GM12891 (cell line): ENCODE measurements at places on chromosomes 11 and 22.

GRCh38 chr22:23268877-23269276 is 88.6 kb downstream of the BCR start:
- DNase-seq = peak; percentile 71

DNA sequence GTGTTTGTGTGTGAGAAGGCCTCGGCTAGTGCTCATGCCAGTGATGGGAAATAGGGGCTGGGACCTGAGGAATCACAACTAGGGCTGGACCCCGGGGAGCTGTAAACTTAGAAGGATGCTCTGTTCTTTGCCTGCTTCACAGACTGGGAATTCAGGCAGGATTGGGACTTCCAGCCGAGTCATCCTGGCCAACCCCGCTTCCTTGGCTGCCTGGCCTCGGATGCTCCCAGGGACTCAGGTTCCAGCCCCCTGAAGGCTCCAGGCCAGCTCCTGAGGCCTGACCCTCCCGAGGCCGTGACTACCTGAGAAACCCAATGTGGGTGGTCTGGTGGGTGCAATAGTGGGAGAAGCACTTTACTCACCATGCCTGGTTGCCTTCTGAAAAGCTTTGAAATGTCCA is 44.7 kb downstream of the IRAG1 start:
- DNase-seq = no peak

GRCh38 chr11:100563541-100564280 is 123.4 kb upstream of the ARHGAP42 start:
- DNase-seq = no peak

DNA sequence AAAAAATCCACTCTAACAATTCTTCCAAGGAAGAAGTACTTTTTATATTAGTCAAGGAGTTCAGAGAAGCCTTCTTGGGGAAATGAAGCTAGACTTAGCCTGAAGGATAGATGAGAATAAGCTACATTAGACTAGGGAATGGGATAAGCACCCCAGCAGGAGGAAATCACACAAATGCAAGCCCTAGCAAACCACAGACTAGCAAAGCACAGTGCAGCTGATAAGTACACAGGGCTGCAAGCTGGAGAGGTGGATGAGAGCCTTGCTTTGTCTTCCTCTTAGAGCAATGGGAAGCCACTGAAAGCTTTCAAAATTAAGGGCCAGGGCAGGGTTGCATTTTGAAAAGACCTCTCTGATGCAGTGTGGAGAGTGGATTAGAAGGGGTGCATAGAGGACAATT is 946.2 kb downstream of the LRRC4C start:
- no peak for DNase-seq

GRCh38 chr11:33375688-33376311 is 118.6 kb downstream of the HIPK3 start:
- DNase-seq = peak; percentile 30

DNA sequence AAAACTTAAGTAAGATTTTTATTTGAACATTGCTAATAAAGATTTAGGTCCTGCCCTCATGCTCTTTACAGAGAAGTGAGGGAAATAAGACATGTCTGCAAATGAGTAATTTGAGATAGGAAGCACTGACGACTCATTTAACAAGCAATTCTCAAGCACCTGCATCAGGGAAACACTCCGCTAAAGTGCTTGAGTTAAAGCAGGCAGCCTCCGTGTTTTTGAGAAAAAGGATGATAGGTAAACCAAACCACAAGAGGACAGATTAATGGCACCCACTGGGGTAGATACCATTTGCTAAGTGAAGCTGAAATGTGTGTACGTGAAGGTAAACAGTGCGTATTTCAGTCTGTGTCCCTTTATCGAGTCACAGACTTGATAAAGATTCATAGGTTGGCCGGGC is 184.6 kb upstream of the CARD18 start:
- DNase-seq = no peak

- no peak for DNase-seq
These were observed 2.2 kb upstream of the RFPL2 start for GRCh38 chr22:32206774-32207758.

- no peak for DNase-seq
These were observed 9.3 kb downstream of the OSBPL5 start for GRCh38 chr11:3155691-3156258.

- DNase-seq = no peak
These were observed 59.6 kb downstream of the ST14 start for GRCh38 chr11:130219148-130219547.

GRCh38 chr11:101030015-101030414 is 99.6 kb downstream of the PGR start:
- DNase-seq = no peak

DNA sequence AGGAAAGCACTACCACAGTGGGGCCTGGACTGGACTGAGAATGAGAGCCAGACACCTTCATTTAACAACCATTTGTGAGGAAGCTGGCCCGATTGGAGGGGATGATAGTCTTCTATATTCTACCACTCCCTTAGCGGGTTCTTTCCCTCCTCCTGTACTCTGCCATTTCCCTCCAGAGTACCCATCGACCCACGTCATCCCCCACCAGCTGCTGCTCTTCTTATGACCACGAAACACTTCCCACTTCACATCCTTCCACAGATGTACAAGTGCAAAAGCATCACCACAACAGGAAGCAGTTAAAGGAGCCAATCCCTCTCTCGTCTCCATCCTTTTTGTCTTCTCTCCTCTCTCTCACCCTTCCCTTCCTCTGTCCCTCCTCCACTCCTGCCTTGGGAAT is 18.0 kb upstream of the UBASH3B start:
- DNase-seq = no peak

- no peak for DNase-seq
These were observed 1.5 kb downstream of the A4GALT start for GRCh38 chr22:42719133-42719532.

DNA sequence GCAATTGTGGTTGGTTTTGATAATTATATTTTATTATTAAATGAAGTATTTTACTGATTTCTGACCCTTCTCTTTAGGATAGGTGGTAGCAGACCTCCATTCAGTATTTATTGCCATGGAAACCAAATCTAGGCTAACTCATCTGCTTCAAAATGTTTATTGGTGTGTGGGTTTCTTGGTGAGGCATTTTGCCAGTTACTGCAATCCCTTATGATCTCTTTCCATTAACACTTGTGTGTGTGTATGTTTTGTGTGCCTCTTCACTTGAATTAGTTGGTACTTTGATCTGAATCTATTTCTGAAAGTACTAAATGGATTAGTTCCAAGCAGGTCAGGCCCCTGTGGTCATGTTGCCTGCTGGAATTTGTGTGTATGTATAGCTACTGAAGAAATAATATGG is 184.4 kb upstream of the C11orf87 start:
- DNase-seq = no peak
